ENCODE measurements at places on chromosomes 2 and 18.

DNA sequence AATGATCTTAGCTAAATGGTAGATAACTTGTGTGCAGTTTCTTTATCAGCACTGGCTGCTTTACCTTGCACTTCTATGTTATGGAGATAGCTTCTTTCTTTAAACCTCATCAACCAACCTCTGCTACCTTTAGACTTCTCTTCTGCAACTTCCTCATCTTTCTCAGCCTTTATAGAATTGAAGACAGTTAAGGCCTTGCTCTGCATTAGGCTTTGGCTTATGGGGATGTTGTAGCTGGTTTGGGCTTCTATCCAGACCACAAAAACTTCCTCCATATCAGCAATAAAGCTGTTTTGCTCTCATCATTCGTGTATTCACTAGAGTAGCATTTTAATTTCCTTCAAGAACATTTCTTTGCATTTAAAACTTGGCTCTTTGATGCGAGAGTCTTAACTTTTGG, 123.7 kb downstream of the PIK3C3 start:
- peak; percentile 39 for DNase-seq

- DNase-seq = no peak
These were observed 21.0 kb upstream of the GLS start for GRCh38 chr2:190859347-190860297.

DNA sequence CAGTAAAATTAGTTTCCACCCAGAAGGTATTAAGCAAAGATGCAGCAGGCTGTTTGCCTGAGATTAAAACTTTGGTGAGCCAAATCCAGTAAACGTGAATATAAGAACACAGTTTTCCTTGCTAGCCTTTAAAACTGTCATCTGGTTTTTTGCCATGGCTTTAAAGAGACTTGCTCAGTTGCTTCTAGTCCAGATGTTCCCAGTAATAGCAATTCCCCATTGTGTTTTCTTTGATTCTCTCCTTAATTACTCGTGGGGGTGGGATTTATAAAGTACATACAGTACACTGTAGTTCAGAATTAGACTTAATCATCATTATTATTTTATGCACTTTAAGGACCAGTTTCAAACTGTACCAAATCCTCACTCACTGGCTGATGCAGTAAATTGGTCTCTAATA, 303.5 kb upstream of the ZNF804A start:
- DNase-seq = no peak

DNA sequence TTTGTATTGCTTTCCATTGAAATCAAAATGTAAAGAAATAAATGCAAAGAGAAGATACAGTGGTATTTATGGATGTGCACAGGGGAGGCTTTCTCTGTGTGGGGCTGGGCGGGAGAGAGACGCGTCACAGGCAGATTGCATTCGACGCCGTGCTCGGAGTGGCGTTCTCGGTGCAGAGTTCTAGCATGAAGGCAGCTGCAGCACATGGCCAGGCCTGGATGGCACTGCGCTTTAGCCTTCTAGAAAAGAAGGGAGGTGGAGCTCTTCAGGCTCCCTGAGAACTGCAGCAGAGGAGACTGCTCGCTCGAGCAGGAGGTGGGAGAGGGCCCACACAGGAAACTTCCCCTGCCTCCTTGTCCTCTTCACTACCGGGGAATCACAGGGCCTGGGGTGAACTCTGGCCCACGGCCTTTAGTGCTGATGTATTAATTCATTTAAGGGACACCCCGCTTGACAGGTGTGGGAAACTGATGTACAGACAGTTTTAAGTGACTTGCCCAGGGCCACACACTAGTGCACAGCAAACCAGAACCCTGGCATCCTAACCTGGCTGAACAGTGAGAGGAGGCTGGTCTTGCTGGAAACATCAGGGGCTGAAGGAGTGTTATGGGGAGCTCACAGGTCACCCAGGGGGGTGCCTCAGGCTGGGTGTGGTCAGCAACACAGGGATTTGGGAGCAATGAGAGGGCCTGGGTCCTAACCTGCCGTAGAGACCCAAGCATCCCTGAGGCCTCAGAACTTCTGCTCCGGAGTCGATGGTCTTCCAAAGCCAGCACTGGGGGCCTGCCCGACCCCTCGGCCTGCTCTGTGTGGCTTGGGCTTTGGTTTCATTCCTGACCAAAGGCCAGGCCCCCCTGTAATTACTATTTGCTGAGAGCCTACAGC, 199.9 kb downstream of the HDAC4 start:
- no peak for DNase-seq

GRCh38 chr18:44686156-44686555, 5.5 kb downstream of the SETBP1 start:
- no peak for DNase-seq

DNA sequence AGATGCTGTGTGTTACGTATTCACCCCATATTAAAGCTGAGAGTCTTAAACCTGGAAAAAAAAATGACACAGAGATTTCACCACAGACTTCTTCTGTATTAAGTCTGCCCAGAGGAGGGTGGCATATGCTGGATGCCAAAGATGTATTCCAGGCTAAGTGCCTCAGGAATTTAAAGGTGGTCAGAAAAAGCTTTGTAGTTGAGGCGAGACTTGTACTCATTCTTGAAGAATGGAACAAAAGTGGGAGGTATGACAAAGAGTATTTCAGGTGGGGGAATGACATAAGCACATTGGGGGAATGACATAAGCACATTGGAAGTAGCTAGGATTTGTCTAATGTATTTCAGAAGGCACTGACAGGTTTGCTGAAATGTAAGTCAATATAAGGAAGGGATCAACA, 98.6 kb downstream of the BABAM2 start:
- DNase-seq = peak; percentile 31

- DNase-seq = no peak
These were observed 24.6 kb upstream of the TXNDC2 start for GRCh38 chr18:9861157-9861556.

DNA sequence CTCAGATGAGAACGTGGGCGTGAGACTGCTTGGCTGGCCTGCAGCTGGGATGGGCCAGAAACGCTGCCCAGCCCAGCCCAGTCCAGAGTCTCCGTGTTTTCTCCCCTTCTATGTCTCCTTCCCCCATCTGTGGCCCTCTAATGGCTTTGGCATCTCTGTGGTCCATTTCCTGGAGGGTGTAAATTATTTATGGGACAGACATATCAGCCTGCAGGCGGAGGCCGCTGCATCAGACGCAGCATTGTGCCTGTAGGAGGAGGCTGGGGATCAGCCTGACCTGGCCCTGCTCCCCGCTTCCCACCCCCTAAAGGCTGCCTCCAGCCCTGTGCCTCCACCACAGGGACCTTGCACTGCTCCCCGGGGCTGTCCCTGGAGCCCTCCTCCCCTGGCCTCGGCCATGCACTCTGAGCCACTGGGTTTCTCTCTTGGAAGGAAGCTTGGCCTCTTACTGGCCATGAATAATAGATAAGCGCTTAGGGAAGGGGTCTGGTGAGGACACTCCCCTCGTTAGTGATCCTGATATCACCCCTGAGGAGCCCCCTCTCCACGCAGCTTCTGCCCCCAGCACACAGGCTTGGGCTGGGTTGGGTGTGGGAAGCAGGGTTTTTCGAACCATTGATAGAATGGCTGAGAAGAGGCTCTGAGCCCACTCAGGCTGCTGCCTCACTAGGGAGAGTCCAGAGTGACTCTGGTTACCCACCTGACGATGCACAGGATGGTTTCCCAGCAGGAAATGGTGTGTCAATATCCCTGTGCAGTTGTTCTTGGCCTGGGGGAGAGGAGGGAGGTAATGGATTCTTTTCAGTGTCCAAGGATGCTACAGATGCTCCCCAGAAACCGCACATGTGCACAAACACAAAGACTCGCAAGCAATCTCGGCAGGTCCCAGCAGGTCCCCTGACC, 185.5 kb downstream of the MYCN start:
- no peak for DNase-seq

DNA sequence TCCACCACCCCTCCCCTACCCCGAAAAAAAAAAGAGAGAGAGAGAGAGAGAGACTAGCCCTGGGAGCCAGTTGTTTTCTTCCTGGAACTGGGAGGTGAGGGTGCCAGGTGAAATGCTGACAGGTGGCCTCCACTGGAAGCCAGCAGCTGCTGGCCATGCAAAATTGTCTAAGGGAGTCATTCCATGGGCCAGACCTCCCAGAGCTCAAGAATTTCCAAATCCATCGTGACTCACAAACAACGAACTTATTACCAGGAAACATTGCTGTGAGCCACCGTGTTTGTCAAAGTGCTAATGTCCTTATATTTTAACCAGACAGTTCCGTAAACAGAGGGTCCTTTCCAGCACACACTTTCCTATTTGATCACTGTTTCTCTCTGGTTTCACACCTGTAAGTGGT, 68.5 kb upstream of the PID1 start:
- DNase-seq = no peak

- no peak for DNase-seq
These were observed 11.2 kb downstream of the ASPRV1 start for GRCh38 chr2:69950241-69950640.

GRCh38 chr2:81551040-81551634, 1246.6 kb upstream of the LRRTM1 start:
- DNase-seq = no peak

DNA sequence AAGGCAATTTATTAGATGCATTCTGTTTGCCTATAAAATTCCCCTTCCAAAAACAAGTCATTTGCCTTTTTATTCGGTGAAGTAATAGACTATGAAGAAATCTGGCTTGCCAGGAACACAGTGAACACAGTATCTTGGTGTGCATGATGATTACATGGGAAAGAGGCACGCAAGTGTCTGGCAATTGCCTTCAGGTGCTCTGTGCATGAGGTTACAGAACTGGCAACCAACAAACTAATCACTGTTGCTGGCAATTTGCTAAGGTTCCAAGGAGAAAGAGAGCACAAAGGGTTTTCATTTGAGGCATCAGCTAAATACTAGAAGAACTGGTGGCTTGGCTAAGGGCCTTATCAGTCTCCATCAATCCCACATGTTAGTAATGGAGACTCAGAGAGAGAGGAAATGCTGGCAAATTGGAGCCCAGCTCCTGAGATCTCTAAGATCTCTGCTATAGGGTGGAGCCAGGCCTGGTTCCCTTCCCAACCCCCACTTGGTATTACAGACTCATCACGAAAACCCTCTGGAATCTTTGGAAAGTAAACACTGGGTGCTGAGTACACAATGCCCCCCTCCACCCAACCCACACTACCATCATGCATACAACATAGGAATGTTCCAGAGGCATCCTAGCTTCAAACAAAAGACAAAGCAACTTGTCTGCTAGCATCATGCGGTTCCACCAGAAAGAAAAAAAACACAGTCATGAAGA, 10.4 kb downstream of the RNF152 start:
- DNase-seq = no peak
